ENCODE measurements at places on chromosomes 13 and 19.
A peak's percentile ranks its signal among the peaks of the same experiment; 100 is the strongest.

GRCh38 chr19:42010245-42011126, 16.5 kb upstream of the ATP1A3 start:
- DNase-seq, result no peak

DNA sequence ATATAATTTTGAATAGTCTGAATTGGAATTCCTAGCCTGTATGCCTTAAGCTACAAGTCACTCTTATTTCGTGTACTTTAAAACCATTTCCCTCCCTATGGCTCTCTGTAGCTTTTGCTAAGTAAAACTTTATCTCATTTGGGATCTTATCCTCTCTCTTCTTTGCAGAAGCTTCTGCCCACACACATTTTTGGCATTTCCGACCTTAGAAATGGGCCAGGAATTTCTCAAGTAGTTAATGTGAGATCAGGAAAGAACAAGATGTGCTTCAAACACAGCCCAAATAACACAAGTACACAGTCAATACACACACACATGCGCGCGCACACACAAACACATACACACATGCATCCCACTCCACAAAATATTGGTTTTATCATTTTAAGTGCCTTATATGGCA, 931.0 kb upstream of the MIR17HG start:
- peak; percentile 3 for DNase-seq

DNA sequence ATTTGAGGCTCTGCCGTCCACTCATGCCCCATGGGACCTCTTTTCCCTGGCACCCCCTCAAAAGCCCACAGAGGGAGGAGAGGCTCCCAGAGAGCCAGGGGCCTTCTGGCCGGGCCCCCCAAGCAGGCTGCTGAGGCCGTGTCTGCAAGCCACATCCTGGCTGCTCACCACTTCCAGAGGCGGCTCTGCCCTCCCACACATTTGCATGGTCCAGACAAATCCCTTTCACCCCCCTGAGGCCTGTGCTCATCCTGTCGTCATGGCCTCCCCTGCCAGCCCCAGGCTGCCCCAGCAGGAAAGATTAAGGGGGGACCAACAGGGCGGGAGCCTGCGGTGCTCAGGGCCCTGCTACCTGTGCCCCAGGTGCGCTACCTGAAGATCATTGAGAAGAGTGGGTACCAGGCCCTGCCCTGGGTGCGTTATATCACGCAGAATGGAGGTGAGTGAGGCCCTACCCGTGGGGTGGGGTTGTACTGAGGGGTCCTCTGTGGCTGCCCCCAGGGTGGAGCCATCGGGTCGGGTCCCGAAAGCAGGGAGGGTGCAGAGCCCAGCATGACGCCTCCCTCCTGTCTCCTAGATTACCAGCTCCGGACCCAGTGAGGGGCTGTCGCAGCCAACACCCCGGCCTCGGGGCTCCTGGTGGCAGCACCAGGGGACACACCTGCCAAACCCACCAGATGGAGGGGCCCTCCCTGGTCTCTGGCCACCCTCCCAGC, 36.3 kb downstream of the AP1M1 start:
- no peak for DNase-seq

DNA sequence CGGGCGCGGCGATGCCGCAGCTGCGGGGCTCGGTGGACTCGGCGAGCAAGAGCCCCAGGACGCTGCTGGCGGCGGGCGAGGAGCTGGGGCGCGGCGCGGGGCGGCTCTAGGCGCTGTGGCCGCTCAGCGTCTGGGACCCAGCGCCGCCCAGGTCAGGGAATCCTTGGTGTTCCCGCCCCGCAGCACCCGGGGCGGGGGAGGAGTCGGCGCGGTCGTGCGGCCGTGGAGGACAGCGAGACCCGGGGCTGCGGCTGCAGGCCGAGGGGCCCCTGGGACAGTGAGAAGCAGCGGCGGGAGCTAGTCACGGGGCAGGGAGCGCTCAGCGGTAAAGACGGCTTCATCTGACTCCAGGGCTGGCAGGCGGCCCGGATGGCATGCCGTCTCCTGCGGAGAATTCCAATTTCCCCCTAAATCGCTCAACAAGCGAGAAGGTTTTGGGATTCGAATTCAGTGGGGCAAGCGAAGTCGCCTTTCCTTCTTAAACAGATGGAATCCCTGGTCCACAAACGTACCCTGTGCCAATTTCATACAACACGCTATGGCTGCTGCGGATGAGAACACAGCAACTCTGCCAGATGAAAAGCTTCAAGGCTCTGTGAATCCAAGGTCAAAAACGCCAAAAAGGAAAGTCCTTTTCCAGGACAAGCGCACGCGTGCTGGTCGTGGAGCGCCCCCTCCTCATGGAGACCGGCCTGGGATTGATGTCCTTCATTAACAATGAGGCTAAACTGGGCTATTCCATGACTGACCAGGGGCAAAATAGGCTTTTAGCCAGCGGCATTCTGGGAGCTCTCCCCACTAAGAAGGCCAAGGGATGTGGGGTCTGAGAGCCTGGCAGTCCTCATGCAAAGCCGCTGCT, 4.2 kb upstream of the ZSCAN4 start:
- DNase-seq, result peak; percentile 3

GRCh38 chr13:81051873-81052272, 710.9 kb upstream of the SPRY2 start:
- DNase-seq, result no peak

DNA sequence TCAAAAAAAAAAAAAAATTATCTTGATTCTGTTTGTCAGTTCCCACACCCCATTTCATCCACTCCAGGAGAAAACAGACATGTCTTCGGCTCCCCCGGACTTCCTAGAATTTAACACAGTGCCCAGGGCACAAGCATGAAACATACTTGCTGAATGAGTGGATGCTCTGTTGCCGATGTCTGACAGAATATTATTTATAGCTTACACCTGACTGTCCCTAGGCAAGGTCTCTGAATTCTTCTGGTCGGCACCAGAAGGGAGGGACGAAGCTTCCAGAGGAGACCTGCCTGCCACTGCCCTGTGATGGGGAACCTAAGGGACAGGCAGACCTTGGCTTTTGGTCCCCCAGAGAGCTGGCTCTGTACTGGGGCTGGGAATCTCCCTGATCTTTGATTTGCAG, 43.9 kb upstream of the PEG3 start:
- DNase-seq, result no peak

- DNase-seq, result no peak
Measured at GRCh38 chr19:46371371-46371901, 24.5 kb downstream of the PPP5C start.

DNA sequence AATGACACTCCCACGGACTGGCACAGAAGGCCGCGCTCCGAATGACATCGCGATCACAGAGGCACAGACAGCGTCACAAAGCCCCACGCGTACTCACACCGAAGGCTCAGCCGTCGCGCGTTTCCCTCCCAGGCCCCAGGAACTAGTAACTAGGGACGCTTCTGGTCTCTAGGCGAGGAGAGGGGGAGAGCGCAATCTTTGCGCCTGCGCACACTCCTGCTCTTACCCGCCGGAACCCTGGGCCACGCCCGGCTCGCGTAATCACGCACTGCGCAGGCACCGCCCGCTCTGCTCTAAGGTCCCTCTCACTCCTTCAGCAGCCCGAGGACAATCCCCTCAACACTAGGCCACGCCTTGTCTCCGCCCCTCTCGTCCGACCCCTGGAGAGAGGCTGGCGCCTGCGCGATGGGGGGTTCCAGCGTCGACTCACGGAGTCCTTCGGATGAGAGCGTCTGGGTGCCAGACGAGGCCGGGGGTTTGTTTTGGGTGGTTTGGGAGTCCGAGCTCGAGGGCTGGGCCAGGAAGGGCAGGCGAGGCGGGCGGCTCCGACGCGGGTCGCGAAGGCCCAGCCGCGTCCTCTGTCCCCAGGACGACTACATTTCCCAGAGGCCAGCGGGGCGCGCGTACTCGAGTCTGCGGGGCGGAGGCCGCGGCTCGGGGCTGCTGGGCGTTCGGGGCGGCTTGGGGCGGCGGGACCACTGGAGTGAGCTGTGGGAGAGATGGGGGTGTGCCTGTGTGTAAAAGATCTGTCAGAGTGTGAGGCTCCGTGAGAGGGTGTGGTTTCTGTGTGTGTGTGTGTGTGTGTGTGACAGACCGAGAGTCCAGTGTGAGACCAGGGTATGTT, at the start of gene ZNF471:
ZNF471 (plus strand) TSS at position 410 of the 844 bp plus-strand sequence. CDS start 3,717 bp downstream, outside the sequence.
- DNase-seq, result peak; percentile 95

DNA sequence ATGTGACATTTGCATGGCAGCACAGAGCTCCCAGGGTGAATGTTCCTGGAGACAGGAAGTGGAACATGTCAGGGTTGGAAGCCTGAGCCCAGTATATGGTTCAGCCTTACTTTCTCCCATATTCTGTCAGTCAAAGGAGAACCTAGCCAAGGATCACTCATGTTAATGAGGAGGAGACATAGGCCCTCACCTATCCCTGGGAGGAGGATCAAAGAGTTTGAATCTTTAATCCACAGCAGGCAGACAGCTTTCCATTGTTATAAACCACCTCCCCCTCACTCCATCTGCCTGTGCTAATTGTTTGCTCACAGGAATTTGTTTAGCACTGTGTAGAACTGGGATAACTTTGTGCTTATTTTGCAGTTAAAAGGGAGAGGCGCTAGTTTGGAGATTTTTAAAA, 1069.1 kb downstream of the EFNB2 start:
- no peak for DNase-seq

Data from kidney glomerular epithelial cell (primary cell).